ENCODE measurements at places on chromosomes 16 and 17.

GRCh38 chr16:2278272-2278608 lies 10.3 kb upstream of the RNPS1 start:
- DNase-seq: no peak

GRCh38 chr17:60315650-60316049 lies 76.3 kb downstream of the USP32 start:
- no peak for DNase-seq

DNA sequence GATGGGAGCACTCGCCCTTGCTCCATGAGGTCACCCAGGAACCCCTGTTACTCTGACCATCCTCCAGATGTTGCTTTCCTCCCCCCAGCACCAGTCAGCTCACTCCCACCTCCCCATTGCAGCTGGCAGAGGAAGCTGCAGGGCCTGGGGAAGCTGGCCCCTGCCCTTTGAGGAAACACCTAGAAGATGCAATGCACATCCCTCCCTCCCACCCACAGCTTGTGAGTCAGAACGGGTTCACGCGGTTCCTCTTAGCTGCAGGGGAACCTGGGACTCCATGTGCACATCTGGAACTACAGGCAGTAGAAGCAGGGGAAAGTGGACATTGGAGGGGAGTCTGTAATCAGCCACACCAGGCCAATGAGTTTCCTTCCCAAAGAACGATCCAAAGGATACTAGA lies 96.9 kb downstream of the KATNIP start:
- no peak for DNase-seq

- no peak for DNase-seq
These were observed 32.4 kb downstream of the COTL1 start for GRCh38 chr16:84585467-84585866.

GRCh38 chr16:58219432-58219831 lies 21.5 kb upstream of the CSNK2A2 start:
- no peak for DNase-seq

- no peak for DNase-seq
These were observed 7.8 kb upstream of the CCL15 start for GRCh38 chr17:36008998-36009665.

GRCh38 chr16:1770328-1771187 lies 785 bp downstream of the NME3 start:
- no peak for DNase-seq

- no peak for DNase-seq
These were observed 6.7 kb downstream of the SMIM5 start for GRCh38 chr17:75639771-75640555.

DNA sequence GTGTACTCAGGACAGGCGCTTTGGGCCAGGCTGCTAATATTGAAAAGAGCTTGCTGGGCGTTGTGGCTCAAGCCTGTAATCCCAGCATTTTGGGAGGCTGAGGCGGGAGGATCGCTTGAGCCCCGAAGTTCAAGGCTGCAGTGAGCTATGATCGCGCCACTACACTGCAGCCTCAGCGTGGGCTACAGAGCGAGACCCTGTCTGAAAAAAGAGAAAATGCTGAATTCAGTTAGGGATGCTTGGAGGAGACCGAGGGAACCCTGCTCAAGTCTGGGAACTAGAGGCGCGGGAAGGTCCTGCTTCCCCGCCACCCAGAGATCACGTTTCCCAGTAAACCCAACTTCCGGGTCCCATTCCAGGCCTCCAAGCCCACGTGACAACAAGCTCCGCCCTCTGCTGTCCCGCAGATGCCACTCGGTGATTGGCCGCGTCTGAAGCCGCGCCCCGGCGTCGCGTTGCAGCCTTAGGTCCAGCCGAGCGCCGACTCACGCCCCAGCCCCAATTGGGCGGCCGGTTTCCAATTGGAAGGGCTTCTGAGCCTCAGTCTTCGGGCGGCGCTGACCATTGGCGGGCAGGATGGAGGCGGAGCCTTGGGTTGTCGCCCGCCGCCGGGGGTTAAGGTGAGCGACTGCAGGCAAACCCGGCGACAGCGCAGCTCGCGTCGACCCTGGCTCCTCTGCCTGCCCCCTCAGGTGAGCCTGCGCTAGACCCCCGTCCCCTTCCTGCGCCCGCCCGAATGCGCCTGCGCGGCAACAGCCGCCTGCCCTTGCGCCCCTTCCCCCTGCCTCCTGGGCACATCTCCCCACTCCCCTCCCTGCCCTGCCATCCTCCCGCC lies at the start of gene PHKG2:
Gene PHKG2, plus strand, starts transcription at position 627 of the 835 bp plus-strand sequence. CDS start 396 bp downstream, outside the sequence.
- DNase-seq: peak; percentile 97

DNA sequence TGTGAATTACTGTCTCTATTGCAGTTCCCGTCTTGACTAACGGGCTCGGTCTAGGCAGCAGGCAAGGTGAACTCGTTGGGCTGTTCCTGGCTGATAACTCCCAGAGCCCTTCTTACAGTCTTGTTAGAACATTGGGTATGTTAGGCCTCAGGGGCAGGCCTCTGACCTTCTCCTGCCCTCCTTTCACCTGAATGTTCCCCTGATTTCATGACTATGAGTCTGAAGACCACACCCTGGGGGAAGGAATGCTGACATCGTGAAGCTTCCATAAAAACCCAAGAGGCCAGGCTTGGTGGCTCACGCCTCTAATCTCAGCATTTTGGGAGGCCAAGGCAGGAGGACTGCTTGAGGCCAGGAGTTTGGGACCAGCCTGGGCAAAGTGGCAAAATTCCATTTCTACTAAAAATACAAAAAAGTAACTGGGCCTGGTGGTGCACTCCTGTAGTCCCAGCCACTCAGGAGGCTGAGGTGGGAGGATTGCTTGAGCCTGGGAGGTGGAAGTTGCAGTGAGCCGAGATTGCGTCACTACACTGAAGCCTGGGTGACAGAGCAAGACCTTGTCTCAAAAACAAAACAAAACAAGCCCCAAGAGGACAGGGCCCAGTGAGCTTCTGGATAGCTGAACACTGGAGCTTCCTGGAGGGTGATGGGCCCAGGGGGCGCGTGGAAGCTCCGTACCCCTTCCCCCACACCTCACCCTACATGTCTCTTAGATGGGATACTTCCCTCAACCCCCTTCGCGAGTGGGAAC lies 47.8 kb upstream of the FBXO47 start:
- no peak for DNase-seq

DNA sequence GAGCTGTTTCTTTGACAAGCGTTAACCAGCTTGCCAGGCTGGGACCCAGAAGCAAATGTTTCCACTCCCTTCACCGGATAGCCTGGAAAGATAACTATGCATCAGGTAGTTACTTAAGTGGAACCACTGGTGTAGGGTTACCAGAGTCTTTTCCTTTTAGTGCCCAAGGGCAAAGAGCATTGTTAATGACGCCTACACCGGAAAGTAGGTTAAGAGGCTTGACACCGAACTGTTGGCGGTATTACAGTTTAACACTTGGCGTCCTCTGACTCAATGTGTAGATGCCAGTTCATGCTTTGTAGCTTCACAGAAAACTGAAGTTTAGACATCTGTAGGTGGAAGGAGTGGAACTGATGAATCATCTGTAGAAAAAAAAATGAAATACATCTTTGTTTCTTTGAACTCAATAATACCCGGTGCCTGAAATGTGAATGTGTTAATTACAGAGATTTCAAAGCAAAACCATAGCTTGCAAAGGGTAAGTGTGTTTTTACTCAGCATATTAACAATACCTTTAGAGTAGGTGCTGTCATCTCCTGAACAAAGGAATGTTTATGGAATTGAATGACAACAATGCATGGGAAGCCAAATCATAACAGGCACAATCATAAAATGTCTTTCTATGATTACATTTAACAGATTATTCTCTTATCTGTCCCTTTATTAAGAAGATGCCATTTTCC lies 426.7 kb upstream of the SALL1 start:
- DNase-seq: no peak

- no peak for DNase-seq
These were observed 73.5 kb downstream of the GTF3C1 start for GRCh38 chr16:27476240-27476639.

GRCh38 chr17:33014751-33015150 lies 23.1 kb downstream of the SPACA3 start:
- DNase-seq: no peak

DNA sequence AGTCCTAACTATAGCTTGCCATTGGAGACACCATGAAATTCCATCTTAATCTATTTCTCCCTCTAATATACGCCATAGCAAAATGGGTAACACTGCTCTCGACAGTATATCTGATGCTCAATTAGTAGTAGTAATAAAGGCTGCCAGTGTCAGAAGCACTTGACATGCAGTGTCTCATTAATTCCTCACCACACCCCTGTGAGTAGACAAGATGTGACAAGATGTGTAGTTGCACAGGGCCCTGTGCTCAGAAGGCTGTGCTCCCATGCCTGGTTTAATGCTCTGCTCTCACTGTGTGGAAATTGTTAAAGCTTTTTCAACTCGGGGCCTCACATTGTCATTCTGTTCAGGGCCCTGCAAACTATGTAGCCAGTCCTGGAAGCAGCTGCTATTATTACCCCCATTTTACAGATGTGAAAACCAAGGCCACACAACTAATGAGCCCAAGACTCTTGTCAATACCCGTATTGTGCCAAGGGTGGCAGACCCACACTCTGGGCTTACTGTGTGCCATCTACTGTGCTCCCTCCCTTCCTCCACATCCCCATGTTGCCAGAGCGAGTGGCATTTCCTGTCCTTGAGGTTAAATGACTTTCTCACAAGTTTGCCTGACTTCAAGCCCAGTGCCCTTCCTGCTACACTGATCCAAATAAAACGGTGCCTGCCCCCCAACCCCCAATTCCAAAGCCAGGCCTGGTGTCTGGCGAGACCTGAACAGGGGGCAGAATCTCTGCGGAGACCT lies 287.3 kb upstream of the CCL2 start:
- DNase-seq: no peak

DNA sequence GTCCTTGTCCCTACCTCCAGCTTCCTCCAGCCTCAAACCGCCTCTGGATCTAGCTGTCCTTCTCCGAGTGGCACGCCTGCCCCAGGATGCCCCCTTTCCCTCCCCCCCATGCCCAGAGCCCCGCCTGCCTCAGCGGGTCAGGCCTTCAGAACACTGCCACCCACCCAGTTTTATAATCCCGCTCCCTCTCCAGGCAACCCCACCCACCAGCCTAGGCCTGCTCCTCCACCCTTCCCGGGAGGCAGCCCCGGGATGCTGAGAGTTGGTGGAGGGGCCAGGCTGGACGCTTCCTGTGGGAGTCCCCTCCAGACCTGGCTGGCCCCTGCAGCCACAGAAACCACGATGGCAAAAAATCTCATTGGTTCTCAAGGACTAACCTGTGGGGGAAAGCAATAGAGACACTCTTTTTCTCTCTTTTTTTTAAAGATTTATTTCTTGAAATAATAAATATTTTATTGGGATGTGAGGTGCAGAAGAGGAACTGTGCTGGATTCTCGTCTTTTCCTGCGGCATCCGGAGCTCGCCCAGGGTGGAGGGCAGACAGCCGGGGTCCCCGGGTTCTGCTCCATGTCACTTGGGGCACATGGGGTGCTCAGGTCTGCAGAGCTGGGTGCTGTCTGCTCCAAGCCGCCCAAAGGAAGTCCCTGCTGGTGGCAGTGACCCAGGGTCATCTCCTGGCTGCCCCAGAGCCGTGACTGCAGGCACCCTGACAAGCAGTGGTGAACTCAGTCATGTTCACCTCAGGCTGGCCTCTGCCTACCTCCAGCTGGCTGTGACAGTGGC lies 81.9 kb downstream of the MGAT5B start:
- no peak for DNase-seq

DNA sequence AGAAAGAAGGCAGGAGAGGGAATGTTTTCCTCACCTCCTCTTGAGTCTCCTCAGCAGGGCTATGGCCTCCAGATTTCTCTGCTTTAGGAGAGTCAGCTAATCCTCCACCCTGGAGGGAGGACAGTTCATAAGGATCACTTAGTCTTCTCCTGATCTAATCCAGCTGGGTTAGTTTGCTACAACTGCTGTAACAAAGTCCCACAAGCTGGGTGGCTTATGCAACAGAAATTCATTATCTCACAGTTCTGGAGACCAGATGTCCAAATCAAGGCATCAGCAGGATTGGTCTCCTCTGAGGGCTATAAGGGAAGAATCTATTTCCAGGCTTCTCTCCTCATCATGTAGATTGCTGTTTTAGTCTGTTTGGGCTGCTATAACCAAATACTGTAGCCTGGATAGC lies 40.6 kb upstream of the XYLT1 start:
- no peak for DNase-seq

DNA sequence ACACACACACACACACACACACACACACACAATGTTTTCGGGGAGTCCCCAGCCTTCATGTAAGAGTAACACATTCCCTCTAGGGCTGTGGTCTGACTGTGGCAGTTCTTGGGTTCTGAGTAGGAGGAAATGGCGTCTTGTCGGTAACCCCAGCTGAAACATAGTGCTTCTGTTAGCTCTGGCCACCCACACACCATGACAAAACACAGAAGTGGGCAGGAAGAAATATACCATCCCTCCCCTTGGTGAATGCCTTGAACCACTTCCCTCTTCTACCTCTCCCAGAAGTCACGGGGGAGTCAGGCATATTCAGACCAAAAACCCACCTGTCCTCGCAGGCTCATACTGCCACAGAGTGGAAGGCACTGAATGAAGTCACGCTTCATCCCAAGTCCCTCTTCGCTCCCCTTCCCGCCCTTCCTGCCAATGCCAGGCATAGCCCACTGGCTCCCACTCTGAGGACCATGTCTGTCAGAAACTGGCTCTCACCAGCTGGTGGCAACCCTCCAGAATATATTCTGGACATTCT lies 11.5 kb downstream of the SLC35B1 start:
- DNase-seq: no peak

GRCh38 chr17:76989519-76989918 lies 121.3 kb downstream of the MGAT5B start:
- DNase-seq: no peak

- DNase-seq: no peak
These were observed 536 bp downstream of the SLC38A10 start for GRCh38 chr17:81294512-81295030.

DNA sequence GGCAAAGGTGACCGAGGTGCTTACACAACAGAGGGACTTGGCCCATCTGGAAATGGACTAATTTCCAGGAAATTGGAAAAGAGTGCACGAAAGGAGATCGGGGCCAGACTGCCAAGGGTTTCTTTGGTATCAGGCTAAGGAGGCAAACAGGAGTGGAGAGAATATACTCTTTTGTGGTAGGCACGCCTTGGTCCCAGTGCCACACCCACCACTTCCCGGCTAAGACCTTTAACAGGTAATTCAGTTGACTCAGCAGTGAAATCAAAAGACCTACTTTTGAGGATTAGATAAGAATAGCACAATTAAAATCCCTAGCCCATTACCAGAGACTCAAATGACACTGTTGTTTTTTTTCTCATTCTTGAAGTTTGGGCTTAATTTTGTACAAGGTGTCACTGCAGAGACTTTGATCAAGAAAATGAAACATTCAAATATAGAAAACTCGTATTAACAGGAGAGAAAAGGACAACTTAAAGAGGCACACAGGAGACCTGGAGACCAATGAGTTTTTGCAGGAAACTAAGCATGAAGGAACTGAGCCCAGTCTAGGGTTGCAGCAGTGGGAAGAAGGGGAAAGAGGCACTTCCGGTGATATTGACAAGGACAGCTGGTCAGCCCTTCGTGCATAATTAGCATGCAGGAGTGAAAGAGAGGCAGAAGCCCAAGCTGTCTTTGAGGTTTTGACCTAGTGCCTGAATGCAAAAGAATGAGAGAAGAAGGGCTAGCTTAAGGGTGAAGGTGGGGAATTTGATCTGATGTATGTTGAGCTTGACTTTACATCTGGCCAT lies 265.5 kb upstream of the CCL2 start:
- no peak for DNase-seq
